SK-MEL-5 (cell line): ENCODE measurements at places on chromosomes 7 and 10. TPM values are rescaled to one million over a fixed set of nuclear protein-coding genes. Genes with fewer than 3 reads are reported as not detected.

Gene CPA1
- total RNA-seq: not detected in 2 replicates

Gene TMED4
- total RNA-seq: 177 and 178 TPM in 2 replicates

DNA sequence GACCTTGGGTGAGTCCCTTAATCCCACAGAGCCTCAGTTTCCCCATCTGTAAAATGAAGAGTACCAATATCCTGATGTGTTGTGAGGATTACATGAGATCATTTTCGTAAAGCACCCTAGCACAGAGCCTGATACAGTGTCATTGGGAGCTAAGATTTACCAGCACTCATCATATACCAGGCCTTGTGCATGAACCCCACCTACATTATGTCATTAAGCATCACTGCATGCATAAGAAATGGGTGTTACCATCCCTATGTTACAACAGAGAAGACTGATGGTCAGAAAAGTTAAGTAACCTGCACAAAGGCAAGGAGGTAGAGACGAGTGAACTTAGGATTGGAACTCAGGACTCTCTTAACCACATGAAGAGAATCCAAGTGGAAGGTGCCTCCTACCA, 290.6 kb downstream of the KCNMA1 start:
- no peak for DNase-seq

- no peak for DNase-seq
Observed at GRCh38 chr10:83809001-83809400, 330.3 kb upstream of the GHITM start.

DNA sequence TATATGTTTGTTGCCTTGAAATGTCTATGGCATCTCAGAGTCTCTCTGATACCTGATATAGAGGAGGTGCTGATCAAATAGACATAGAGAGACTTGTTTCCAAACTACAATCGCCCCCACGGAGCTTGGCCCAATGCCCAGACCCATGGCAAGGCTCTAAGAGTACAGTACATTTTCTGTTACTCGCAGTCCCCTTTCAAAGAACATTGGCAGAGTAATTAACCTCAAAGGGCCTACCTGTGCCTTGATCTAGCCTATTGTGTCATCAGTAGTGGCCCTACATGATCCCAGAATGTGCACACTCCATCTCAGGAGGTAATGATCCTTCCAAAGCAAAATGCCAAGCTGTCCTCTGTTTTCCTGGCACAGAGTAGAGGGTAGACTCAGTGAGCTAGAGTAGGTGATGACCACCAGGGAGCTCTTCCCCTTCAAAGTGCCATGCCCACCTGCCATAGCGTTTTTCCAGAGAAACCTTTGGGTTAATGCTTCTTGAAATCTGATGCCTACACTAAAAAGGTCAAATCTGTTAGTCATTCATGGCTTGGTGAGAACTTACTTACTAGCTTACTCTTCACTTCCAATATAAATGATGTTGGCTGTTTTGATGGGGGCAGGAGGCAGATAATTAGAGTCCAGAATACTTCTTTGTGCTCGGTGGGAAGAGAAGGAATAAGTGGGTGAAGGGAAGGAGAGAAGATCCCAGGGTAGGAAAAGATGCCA, 41.2 kb upstream of the ACSL5 start:
- DNase-seq: peak; percentile 9

Gene PVRIG
- total RNA-seq: not detected in 2 replicates

DNA sequence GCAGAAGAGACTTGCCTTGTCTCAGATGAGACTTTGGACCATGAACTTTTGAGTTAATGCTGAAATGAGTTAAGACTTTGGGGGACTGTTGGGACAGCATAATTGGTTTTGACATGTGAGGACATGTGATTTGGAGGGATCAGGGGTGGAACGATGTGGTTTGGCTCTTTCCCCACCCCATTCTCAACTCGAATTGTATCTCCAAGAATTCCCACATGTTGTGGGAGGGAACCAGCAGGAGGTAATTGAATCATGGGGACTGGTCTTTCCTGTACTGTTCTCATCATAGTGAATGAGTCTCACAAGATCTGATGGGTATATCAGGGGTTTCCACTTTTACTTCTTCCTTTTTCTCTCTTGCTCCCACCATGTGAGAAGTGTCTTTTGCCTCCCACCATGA, 229.7 kb upstream of the KCND2 start:
- no peak for DNase-seq

Gene PITX3
- total RNA-seq: not detected in 2 replicates

DNA sequence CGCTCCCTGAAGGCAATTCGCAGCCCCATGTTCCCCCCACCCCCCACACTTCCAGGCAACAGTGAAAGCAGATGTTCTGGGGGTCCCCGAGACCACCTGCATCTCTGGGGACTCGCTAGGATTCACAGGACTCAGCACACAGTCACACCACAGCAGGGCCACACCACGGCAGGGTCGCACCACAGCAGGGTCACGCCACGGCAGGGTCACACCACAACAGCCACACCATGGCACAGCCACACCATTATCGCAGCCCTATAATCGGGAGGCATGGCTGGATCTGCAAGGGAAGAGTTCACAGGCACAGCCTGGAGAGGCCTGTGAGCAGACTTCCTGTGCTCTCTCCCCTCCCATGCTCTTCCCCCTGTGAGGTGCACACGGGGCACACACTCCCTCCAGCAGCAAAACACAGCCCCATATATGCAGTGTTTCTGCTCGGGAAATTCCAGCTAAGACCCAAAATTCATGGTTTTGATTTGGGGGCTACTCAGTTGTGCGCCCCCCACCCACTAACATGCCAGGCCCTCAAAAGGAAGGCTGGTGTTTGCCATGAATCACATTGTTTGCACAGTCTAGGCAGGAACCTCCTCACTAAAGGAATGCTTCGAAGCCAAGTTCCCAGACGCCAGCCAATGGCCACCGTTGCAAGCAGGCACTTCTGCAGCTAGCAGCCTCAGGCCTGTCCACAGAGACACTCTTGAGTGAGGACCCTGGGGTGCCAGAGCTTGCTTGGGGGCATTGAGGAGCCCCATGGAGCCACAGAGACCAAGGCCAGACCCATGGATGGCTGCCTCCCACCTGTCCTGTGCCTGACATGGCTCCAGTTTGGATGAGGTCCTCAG, 7.0 kb upstream of the DPYSL4 start:
- DNase-seq: no peak

GRCh38 chr7:75856536-75856935, 22.3 kb upstream of the RHBDD2 start:
- no peak for DNase-seq

Gene LBX1
- total RNA-seq: not detected in 2 replicates

Gene ACTR1A
- total RNA-seq: 67.1 and 85.6 TPM in 2 replicates

- no peak for DNase-seq
Observed at GRCh38 chr7:15801551-15801950, 115.1 kb upstream of the MEOX2 start.

GRCh38 chr10:117680601-117681000, 138.1 kb downstream of the EMX2 start:
- DNase-seq: no peak

Gene GRID2IP
- 0.03 TPM in 1 of 2 replicates, not detected in the other for total RNA-seq

GRCh38 chr7:13111230-13111629, 423.8 kb downstream of the ARL4A start:
- DNase-seq: no peak

Gene PKD2L1
- total RNA-seq: not detected in 2 replicates

GRCh38 chr7:157575777-157576176, 239.0 kb downstream of the DNAJB6 start:
- no peak for DNase-seq

DNA sequence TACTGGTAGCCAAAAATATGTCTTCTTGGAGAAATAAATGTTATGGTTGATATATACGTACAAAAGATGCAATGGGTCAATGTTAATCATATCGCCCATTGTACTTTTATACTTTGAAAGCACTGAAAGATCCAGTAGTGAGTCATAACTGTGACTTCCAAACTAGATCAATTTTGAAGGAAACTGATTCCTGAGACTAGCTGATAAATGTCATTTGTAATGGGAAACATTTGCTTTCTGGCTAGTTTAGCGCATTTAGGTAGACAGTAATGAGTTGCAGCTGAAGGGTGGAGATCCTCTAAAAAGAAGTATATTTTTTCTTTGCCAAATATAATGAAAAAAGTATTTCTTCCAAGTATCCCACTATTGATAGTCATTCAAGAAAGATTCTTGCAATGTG, 53.5 kb upstream of the ARHGAP21 start:
- no peak for DNase-seq

DNA sequence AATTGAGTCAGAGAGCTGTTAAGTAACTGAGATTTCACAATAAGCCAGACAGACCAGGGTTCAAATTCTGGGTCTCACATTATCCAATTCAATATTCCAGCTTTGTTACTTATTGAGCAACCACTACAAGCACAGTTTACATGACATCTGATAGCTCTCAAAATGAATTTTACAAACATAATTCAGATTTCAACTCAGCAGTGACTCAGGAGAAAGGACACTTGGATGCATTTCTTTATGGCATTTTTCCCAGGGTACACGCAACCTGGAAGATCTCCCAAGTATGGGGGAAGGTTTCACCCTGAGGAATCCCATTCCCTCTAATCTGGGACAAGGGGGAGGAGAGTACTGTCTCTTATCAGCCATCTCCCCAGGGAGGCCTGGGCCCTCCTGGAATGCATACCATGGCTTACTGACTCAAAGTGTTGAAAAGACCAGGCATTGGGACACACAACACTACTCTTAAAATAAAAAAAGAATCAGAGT, 102.4 kb downstream of the CFTR start:
- DNase-seq: no peak

Gene FANK1
- 1.6 TPM in 1 of 2 replicates, not detected in the other for total RNA-seq

DNA sequence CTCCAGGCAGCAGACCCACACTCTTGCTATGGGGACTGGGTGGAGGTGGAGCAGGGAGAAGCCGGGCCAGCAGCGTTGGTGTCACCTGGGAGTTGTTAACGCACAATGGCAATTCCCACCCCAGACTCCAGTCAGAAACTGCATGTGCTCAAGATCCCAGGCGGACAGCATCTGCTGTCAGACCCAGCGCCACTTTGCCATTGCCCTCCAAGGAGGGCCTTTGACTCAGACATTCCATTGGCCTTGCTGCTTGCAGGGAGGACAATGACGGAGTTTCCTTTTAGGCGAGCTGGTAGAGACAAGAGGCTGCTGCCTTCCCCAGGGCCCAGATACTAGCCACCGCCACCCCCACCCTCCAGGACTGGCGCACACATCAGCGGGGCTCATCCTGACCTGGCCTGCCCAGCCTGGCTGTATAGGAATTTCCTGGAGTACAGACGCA, 34.5 kb downstream of the ZNF775 start:
- no peak for DNase-seq

Gene TAF3
- total RNA-seq: 0.98 and 1.3 TPM in 2 replicates

GRCh38 chr10:29900865-29901264, 158.5 kb downstream of the JCAD start:
- no peak for DNase-seq

DNA sequence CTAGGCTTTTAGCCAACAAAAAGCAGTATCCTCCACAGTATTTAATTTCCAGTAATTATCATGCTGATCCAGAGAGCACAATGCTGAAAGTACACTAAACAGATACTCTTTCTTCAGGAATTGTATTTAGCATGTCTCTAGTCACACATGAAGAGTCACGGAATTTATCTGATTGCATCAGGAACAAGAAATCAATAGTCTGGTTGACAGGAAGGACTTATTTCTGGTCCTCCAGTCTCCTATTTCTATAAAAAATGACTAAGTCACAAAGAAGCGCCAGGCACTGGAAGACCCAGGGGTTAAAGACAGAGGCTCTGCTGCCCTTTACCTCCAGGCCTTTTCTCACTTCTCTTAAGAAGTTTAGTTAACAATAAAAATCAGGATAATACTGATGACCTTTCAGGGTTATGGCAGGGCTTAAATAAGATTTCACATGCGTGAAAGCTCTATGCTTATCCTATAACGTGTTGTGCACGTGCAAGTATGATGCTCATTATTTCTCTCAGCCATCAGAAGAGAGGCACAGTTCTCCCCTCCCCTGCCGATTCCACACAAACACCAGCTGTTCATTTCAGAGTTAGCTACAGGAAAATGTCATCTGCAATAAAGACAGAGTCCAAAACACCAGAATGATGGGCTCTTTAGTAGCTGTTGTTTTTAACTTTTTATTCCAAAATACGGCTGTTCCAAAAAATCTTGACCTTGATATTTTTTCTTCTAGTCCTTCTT, 36.9 kb downstream of the SLC26A4 start:
- DNase-seq: peak; percentile 65

Gene LUC7L2
- total RNA-seq: 49.6 and 56.2 TPM in 2 replicates

- no peak for DNase-seq
Observed at GRCh38 chr7:2037808-2038522, 194.8 kb downstream of the MAD1L1 start.

Gene C10orf62
- total RNA-seq: not detected in 2 replicates

Gene FLNC
- 0.05 and 0.11 TPM in 2 replicates for total RNA-seq

GRCh38 chr10:89134963-89135362, 72.2 kb downstream of the CH25H start:
- DNase-seq: no peak

DNA sequence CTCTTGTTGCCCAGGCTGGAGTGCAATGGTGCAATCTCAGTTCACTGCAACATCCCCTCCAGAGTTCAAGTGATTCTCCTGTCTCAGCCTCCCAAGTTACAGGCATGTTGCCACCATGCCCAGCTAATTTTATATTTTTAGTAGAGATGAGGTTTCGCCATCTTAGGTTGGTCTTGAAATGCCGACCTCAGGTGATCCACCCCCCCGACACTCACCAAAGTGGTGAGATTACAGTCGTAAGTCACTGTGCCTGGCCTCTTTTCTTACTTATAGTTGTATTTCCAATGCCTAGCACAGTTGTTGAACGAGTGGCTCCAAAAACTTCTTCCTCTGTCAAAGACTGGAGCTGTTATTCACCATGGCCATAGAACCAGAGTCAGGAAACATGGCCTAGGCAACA, 6.7 kb downstream of the RNF216 start:
- DNase-seq: no peak

Gene ZNF22
- total RNA-seq: 5.5 and 5.6 TPM in 2 replicates

GRCh38 chr10:43122096-43122495, 16.1 kb upstream of the CSGALNACT2 start:
- DNase-seq: no peak

DNA sequence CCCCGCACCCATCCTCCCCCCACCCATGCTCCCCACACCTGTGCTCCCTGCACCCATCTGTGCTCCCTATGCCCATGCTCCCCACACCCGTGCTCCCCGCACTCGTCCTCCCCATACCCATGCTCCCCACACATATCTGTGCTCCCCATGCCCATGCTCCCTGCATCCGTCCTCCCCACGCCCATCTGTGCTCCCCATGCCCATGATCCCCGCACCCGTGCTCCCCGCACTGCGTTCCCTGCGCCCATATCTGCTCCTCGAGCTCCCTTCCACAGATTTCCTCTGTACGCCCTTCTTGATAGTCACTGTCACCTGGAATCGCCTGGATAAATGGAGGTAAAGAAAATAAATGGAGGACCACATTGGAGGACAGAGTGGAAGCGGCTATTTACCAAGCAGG, 9.9 kb downstream of the DIP2C start:
- DNase-seq: no peak

GRCh38 chr10:25039531-25039930, 23.1 kb downstream of the THNSL1 start:
- no peak for DNase-seq
